ENCODE measurements at places on chromosomes 6 and 20. TPM values are rescaled to one million over a fixed set of nuclear protein-coding genes. Genes with fewer than 3 reads are reported as not detected.

FGD2 gene
- 2.5 TPM for polyA plus RNA-seq

CNBD2 gene
- 1.1 TPM for polyA plus RNA-seq

GPANK1 gene
- polyA plus RNA-seq: 27.5 TPM

GRCh38 chr6:40844246-40844645 lies 194.8 kb downstream of the UNC5CL start:
- no peak for DNase-seq

- DNase-seq: no peak
These were observed 83.7 kb downstream of the ELOVL5 start for GRCh38 chr6:53264915-53265607.

- DNase-seq: no peak
These were observed 68.8 kb upstream of the MYLIP start for GRCh38 chr6:16060039-16060438.

- DNase-seq: no peak
These were observed 9.0 kb downstream of the POLH start for GRCh38 chr6:43584892-43585570.

- no peak for DNase-seq
These were observed 44.2 kb upstream of the CITED2 start for GRCh38 chr6:139418481-139419132.

DNA sequence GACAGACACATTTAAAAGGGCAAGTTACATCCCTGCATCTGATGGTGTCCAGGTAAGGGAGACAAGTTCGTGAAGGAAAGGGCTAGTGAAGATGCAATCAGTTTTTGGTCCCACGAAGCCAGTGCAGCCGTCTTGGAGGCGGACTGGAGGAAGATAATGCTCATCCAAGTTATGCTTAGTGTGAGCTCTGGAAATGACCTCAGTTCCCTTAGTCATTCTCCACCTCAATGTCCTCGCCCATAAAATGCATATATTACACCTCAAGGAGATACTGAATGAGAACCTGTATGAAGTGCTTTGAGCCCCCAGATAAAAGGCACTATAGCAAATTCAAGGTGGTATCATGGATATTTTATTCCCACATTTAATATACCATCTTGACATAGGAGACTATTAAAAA lies 358.8 kb downstream of the ADGRB3 start:
- no peak for DNase-seq

DNA sequence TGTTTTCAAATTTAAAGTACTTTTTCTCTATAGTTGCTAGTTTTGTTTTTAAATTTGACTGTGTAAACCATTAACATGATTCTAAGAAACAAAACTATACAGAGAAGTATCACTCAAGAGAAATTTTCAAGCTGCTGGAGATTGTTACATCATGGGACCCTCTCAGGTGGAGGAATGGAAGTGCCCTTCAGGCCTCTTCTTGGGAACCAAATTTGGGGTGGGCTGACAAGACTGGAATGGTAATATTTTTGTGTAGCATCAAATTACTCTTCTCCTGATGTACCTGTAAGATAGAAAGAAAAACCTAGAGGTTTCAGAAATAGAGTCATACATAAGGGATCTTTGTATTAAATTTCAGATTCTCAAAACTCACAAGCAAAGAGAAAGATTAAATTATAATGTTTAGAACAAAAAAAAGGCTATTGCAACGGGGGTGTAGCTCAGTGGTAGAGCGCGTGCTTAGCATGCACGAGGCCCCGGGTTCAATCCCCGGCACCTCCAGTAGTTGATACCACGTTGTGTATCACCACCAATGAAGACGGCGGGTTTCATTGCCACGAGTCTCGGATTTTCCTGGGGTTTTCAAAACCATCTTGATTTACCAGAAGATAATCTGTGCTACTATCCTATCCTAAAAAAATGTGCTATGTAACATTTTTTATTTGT lies 193.7 kb downstream of the GPX5 start:
- DNase-seq: no peak

DNA sequence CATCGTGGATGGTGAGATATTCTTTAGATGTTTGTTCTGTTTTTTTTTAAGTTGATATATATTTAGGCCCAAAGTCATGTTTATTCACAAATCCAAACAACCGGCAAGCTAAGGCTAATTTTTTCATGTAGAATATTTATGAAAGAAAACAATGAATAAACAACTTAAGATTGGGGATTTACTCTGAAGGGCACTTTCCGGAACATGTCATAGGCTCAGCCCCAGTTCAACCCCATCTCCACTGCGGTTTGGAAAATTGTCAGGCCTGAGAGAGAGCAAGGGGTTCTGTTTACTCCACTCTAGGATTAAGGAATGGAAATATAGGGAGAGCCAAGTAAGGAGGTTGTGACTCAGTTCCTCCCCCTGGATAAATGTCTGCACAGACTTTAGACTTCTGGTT lies 18.3 kb downstream of the RPS6KA2 start:
- no peak for DNase-seq

DNA sequence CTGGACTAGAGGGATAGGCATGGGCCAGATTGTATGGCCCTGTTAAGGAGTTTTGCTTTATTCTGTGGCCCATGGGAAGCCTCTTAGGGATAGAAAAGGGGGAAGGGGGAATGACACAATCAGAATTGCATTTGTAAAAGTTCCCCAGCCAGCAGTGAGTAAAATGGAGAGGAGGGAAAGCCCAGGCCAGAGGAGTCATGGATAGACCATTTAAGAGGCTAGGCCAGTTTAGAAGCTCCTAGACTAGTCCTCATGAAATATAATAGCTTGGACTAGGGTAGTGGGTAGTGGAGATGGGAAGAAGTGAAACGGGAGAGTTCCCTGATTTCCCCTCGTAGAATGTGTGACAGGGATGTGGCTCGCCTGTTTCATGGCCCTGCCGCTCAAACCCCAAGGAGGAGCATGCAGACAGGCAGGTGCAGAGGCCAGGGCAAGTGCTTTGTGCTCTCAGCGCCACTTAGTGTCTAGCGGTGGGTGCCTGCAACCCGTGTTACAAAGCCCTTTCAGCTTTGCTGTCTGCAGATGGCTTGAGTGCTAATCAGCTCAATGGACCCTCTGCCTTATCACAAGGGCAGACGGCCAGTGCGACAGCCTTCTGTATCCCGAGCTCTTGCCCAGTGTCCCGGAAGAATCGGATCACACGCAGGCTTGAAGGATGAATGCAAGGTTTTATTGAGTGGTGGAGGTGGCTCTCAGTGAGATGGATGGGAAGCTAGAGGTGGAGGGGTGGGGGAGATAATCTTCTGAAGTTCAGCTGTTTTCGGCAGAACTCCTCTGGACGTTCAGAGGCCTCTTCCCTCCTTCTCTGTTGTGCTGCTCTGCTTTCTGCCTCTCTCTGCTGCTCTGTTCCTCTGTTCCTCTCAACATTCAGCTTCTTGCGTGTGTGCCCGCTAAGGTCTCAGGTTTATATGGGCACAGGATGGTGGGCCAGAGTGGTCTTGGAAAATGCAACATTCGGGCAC lies 141.1 kb downstream of the CEP57L1 start:
- DNase-seq: no peak

GRCh38 chr20:47164140-47164539 lies 192.4 kb downstream of the ZMYND8 start:
- DNase-seq: peak; percentile 92

DNA sequence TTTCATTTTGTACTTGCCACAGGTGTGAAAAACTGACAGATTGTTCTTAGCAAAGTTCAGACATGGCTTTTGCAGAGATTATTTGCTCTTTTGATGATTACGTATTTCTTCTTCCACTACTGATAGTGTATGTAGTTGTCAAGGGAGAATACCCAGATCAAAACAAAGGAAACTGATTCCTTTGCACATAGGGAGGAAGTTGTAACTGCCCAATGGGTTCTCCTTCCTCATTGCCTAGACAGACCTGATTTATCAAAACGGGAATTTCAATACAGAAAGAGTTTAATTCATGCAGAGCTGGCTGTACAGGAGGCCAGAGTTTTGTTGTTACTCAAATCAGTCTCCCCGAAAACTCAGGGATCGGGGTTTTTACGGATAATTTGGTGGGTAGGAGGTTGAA lies 214.7 kb downstream of the BCAS1 start:
- DNase-seq: no peak

DNA sequence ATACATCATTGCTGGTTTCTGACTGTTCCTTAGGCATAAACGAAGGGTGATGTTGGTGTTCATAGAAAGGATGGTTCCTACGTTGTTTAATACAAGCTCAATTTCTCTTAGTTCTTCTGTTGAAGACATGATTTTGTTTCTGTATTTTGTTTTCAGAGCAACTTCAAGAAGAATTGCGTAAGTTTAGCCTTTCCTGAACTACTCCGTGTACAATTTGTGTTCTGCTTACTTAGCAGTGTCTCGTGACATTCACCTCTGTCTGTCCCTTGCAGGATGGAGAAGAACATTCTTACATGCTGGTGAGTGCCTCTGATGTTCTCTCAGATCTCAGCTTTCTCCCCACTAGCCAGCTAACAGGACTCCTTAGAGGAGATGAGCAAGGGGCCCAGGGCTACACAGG lies 7.6 kb downstream of the BTN2A2 start:
- no peak for DNase-seq

GRCh38 chr20:40891351-40891750 lies 137.3 kb upstream of the TOP1 start:
- DNase-seq: no peak

DNA sequence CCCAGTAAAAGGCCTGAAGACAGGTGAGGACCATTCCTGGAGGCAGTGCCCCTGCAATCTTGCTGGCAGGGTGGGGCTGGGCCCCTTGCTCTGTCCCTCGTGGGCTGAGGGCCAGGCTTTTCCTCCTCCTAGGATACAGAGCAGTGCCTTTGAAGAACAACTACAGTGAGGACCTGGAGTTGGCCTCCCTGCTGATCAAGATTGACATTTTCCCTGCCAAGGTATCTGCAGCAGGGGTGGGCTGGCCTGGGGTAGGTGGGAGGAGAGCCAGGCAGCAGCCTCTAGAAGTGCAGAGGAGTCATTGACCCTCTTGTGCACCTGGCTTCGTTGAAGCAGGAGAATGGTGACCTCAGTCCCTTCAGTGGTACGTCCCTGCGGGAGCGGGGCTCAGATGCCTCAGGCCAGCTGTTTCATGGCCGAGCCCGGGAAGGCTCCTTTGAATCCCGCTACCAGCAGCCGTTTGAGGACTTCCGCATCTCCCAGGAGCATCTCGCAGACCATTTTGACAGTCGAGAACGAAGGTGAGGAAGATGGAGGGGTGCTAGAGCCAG lies 36.5 kb downstream of the PLCG1 start:
- DNase-seq: no peak

DNA sequence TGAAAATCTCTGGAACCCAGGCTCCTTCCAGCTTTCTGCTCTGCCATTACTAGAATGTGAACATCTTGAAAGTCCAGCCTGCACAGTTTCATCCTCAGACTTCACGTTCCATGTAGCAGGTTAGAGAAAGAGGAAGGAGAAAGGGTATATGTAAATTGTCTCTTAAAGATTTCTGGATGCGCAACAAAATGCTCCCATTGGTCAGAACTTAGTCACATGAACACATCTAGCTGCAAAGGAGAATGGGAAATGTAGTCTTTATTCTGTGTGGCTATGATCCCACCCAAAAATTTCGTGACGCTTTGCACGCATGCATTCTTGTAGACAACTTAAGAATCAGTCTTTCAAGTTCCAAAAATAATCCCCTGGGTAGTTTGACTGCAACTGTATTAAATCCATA lies 46.4 kb upstream of the CHD6 start:
- no peak for DNase-seq

GRCh38 chr6:2754911-2755310 lies 4.2 kb upstream of the MYLK4 start:
- DNase-seq: no peak

GRCh38 chr6:121767211-121767610 lies 331.8 kb downstream of the GJA1 start:
- DNase-seq: no peak

- DNase-seq: no peak
These were observed 16.5 kb downstream of the ACTR5 start for GRCh38 chr20:38764567-38765318.

GRCh38 chr6:116971959-116972358 lies 94.9 kb downstream of the RFX6 start:
- DNase-seq: peak; percentile 47

DNA sequence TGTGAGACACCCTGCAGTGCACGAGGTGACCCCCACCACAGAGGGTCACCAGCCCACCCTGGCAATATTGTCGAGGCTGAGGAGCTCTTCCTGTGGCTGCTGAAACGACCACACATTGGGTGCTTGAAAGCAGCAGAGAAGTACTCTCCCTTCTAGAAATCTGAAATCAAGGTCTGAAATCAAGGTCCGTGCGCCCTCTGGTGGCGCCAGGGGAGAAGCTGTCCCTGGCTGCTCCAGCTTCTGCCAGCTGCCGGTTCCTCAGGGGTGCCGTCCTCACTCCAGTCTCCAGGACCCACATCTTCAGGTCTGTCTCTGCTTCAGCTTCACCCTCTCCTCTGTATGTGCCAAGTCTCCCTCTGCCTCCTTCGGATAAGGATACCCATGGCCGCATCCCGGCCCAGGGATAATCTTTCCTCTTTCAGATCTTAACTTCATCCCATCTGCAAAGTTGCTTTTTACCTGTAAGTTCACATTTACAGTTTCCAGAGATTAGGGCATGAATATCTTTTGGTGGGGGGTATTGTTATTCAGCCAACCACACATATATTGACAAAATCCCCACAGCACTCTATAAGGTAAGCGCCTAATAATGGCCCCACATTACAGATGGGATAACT lies 108.3 kb upstream of the PHACTR3 start:
- peak; percentile 77 for DNase-seq

DNA sequence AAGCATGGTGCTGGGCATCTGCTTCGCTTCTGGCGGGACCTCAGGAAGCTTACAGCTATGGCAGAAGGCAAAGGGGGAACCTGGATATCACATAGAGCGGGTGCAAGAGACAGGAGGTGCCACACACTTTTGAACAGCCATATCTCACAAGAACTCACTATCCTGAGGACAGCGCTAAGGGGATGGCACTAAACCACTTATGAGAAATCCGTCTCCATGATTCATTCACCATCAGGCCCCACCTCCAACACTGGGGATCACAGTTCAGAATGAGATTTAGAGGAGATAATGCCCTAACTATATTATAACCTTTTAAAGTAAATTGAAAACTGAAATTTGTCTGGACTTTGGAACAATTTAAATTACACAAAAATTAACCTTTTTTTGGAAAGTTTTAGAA lies 37.8 kb upstream of the SUMO4 start:
- no peak for DNase-seq

DNA sequence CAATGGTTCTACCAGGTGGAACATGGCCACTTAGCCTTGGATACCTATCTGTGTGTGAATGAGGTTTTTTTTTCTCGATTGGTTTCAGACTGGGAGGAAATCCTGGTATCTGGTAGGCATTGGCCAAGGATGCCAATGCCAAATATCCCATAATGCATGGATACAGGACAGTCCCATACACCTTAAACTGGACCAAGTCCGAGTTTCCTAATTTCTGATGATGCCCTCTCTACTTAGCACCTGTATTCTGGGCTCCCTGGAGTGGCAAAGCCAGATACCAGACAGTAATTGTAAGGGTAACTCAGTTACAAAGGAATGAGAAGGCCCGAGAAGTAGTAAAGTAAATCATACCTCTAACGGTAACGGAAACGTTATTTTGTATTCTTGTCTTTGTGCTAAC lies 17.9 kb downstream of the SNX5 start:
- DNase-seq: no peak

All from left kidney (tissue), 8 donors.